ENCODE measurements at places on chromosomes 13 and 19.

GRCh38 chr19:13963603-13964105, 11.3 kb downstream of the DCAF15 start:
- no peak for DNase-seq

GRCh38 chr13:82305588-82305987, 1576.7 kb downstream of the SLITRK1 start:
- no peak for DNase-seq

GRCh38 chr13:39596685-39597084, 6.3 kb downstream of the LHFPL6 start:
- no peak for DNase-seq

- DNase-seq, result no peak
These were observed 43.1 kb upstream of the STARD13 start for GRCh38 chr13:33328701-33329100.

GRCh38 chr13:43319617-43320444, 296.4 kb downstream of the DNAJC15 start:
- DNase-seq, result peak; percentile 73

- DNase-seq, result no peak
These were observed 567 bp downstream of the EFNB2 start for GRCh38 chr13:106534639-106535551.

DNA sequence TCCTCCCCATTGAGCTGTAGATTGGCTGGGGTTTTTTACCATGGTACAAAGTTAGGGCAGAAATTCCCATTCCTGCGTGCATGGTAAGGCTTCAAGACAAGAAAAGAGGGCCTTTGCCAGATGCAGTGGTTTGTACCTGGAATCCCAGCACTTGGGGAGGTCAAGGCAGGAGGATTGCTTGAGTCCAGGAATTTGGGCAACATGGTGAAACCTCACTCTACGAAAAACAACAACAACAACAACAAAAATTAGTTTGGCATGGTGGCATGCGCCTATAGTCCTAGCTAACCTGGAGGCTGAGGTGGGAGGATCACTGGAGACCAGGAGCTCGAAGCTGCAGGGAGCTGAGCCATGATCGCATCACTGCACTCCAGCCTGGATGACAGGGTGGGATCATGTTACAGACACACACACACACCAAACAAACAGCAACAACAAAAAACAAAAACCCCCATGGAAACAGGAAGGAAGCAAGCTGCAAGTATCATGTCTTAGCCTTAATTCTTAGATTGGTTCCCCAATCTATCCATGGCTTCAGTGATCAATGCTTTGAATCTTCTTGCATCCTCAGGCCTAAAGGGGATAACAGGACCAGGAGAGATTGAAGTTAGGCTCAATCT, 5.5 kb upstream of the WTIP start:
- no peak for DNase-seq

DNA sequence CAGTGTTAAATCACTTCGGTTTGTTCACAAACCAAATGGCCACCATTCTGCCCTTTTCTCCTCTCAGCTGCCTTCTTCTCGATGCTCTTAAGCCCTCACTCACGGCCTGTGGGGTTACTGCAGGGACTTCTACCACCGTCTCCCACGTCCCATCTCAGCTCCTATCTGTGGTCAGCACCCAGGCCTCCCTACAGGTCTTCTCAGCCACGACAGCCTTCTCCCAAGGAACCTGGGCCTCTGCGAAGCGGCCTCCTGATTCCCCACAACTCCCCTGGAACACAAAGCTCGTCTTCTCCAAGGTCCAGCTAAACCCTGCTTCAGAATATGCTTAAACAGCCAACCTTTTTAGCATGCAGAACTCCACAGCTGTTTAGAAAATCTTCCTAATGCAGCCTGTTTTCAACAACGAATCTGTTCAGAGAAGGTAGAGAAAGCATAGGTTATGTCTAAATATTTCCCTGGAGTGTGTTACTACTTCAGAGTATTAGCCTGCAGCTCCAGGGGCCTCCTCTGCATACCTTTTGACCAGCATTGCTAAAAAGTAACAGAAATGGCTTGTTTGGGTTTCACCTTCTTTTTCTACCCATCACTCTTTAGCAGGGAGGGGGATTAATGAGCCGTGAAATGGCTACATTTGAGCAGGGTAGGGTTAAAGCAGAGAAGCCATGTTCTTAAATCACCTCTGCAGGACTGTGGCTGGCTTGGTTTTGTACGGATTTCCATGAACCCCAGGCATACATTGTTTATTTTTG, 104.0 kb downstream of the COL4A2 start:
- DNase-seq, result no peak

- no peak for DNase-seq
These were observed 150.7 kb downstream of the FOXO1 start for GRCh38 chr13:40515702-40516101.

GRCh38 chr13:52999093-52999696, 29.4 kb upstream of the OLFM4 start:
- DNase-seq, result no peak

- no peak for DNase-seq
These were observed 91.3 kb downstream of the MAP4K1 start for GRCh38 chr19:38526430-38526829.

DNA sequence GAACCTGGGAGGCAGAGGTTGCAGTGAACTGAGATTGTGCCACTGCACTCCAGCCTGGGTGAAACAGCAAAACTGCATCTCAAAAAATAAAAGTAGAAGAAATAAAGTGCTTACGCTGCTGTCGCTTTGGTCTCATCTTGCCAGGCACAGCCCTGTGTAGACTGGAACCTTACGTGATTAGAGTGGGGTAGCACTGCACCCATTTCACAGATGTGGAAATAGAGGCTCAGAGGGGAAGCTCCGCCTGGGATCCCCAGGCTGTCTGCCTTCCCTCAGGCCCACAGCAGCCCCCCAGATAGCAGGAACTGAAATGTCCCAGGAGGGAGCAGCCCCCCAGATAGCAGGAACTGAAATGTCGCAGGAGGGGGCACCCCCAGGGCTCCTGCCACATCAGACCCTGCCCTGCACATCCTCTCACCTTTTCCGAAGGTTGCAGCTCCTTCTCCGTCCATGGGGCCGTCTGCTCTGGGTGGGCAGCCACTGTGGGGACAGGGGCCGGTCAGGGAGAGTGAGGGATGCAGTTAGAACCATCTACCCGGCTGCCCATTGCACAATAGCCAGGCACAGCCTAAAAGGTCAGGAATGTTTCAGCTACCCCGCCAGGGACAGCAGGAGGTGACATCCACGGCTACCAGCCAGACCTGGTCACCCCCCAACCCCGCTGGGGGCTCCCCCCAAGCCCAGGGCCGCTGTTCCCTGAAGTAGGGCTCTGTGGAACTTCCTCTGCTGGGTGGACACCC, 1.9 kb downstream of the PLIN4 start:
- DNase-seq, result no peak

GRCh38 chr13:109719962-109720646, 66.3 kb downstream of the IRS2 start:
- DNase-seq, result no peak

- peak; percentile 72 for DNase-seq
These were observed 698 bp downstream of the KANK2 start for GRCh38 chr19:11196406-11197287.

GRCh38 chr13:66995203-66995611, 234.9 kb downstream of the PCDH9 start:
- no peak for DNase-seq

DNA sequence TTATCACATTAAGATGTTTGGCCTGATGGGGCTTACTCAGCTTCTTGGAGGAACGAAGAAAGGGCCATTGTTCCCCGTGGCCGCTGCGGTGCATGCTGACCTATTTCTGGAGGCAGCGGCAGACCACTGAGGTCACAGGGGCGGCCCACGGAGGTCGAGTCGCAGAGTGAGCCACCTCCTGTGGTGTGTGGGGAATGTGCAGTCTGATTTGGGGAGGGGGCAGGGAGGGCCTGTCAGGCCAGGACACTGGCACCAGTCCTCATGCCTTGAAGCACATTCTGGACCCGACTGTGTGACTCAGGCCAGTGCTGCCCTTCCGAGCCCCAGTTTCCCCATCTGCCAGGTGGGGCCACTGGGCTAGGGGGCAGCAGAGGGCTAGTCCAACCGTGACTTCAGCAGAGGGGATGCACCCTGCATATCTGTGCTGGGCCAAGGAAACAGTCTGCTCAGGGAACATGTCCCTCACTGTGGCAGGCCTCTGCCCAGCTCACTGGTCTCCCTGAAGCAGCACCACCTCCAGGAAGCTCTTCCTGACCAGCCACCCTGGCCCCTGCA, 6.3 kb downstream of the SLC7A10 start:
- peak; percentile 83 for DNase-seq

GRCh38 chr19:6047741-6048251, 62.5 kb downstream of the RFX2 start:
- peak; percentile 77 for DNase-seq

DNA sequence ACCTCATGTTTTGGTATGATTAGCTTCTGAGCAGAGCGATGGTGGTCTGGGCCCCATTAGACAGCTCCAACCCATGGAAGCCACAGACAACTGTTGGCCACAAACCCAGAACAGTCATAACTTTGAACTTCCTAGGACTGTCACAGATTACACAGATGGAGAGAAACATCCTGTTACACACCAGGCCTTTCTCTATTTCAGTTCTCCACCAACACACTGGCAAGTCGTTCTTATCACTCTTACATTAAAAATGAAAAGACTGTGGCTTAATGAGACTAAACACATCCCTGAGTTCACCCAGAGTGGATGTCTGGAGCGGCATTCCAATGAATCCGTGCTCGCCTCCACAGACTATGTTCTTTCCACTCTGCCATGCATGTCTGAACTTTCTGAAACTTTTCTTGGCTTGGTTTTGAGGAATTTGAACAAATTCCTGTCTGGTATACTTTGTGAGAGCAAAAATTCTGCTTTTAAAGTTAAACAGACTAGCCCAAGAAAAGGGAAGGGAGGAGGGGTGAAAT, 109.1 kb downstream of the NALCN start:
- no peak for DNase-seq

DNA sequence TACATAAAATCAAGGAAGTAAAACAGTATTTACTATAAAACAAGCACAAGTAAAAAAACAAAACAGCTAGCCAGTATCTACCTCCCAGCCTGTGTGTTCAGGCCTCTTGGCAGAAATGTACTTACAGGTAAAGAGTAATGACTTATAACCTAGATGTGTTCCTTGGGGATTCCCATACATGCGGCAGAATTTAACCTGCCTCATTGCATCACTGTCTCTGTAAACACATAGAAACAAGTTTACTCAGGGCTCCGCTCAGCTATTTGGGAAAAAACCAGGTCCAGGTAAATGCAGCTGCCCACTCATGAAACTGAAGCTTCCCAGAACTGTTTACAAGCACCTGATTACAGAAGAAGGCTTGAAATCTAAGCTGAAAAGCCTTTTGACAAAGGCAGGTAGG, 50.7 kb upstream of the SERP2 start:
- no peak for DNase-seq

GRCh38 chr19:1287354-1288225, 1.9 kb downstream of the EFNA2 start:
- no peak for DNase-seq

GRCh38 chr13:50303963-50304721, 288.9 kb downstream of the KCNRG start:
- no peak for DNase-seq

GRCh38 chr19:45141203-45141900, 19.4 kb downstream of the NKPD1 start:
- DNase-seq, result no peak

DNA sequence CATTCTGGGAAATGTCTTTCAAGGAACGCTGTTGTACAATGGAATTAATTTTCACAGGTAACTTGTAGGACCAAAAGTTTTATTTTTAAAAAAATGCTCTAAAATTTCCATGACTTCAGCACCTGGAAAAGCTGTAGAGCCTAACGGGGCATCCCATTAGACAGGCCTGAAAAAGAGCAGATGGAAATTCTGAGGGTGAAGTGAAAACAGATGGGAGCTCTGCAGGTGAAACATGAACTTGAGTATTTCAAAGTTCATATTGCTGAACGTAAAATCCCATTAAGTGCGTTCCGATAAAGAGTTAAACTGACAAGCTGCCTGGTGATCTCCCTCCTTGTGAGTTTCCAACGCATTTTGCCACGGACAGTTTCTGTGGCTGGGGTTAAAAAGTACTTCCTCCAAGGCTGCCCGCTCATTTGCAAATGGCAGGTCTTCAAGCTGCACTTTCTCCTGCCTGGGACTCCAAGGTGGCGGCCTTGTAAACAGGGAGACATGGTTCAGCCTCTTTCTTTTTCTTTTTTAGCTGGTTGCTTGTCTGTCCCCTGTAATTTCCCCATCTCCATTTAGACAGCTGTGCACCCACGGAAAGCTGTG, 450.4 kb downstream of the FGF9 start:
- no peak for DNase-seq

DNA sequence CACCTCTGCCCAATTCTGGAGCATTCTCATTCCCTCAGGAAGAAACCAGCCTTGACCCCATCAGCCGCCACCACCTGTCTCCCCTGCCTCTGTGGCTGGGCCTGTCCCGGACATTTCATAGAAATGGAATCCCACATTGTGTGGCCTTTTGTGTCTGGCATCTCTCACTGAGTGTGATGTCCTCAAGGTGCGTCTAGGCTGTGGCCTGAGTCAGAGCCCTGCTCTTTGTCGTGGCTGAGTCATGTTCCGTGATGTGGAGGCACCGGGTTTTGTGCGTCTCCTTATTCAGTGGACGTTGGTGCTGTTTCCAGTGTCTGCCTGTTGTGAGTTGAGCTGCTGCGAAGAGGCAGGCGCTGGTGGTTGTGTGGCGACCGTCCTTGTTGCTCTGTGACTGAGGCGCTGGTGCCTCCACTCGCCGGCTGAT, 3.5 kb downstream of the FZR1 start:
- peak; percentile 91 for DNase-seq

DNA sequence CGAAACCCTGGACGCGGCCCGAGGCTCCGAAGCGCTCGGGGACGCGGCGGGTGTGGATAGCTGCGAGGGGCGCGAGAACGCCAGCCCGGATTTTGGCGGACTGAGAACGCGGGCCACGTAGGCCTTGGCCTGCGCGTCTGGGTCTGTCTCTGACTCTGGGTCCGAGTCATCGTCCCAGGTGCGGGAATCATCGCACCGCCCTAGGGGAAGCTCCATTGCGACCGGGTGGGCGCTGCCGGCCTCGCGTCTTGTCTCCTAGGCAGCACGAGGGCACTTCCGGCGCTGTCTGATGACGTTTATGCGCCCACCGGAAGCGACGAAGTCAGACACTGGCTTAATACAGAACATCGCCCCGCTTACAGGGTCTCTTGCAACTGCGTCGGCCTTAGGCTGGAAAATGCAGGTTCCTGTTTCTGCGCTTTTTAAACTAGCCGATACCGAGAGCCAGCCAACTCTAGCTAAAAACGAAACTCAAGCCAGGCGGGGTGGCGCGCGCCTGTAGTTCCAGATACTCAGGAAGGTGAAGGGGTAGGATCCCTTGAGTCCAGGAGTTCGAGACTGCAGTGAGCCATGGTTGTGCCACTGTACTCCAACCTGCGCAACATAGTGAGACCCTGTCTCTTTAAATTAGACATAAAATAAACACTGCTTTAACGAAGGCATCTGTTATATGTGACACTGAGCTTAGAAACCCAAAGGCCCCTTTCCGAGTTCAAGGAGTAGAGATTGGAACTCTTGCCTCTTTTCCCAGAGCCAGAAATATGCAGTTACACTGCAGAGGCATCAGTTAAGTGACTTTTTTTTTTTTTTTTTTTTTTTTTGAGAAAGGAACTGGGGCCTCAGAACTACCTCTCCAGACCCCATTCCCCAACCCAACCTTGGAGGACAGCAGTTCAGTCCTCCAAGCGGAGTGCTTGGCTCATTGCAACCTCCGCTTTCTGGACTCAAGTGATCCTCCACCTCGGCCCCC, at the start of gene FBXW9:
Gene FBXW9 (minus strand): TSS at position 266 of the 970 bp plus-strand sequence. CDS start 50 bp downstream, at position 216.
- peak; percentile 97 for DNase-seq

GRCh38 chr19:18156841-18157464, 4.0 kb downstream of the PIK3R2 start:
- no peak for DNase-seq

Data from islet precursor cell (in vitro differentiated cells).